ENCODE measurements at places on chromosomes 16 and 17.

GRCh38 chr17:16275024-16275423 is 58.0 kb downstream of the PIGL start:
- no peak for DNase-seq

GRCh38 chr17:48244121-48244711 is 136.7 kb downstream of the SNX11 start:
- DNase-seq = no peak

DNA sequence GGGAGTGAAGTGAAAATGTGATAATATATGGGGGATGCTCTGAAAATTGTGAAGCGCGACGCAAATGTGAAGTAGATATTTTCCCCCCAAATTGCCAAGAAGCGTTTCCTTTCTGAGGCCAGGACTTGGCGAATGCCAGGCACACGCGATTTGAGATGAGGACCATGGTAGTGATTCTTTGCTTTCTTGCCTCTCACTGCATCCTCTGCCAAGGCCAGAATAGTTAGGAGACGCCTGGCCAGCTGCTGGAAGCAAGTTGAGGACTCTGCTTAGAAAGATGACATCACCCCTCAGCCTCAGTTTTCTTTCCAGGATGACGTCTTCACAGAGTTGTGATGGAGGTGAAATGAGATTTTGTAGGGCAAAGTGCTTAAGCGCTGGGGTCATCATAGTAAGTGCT is 25.9 kb downstream of the PIPOX start:
- DNase-seq = no peak

DNA sequence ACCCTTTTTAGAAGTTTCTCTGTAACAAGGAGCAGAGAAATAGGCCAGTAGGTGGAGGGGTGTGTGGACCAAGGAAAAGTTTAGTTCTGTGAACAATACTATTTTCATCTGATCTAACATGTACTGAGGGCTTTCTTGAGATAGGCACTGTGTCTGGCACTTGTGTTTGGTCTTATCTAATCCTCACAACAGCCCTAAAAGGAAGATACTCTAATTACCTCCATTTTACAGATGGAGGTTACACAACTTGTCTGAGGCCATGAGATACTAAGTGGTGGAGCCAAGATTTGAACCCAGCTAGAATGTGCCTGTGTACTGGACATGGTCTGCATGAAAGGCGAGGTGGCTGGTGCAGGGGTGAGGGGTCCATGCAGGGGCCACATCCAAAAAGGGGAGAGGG is 4.5 kb downstream of the TNFSF12 start:
- no peak for DNase-seq

DNA sequence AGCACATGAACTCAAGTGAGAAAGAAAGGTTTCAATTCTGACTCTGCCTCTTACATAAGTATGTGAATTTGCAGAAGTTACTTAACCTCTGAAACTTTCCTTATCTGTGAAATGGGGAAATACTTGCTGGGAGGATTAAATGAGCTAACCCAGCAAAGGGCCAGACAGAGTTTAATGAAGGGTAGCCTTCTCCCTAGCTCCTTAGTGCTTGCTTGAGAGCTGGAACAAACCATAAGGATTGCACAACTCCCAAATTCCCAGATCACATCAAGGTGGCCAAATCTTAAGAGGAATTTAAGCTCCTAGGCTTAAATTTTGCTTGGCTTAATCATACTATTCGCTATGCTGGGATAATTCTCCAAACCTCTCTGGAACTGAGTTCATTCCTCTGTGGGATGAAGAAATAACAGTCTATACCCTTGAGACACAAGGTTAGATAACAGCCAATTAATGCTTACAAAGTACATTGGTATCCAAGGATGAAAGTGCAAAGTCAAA is 11.8 kb upstream of the WSB1 start:
- no peak for DNase-seq
